ENCODE measurements at places on chromosomes 2 and 18. TPM values are rescaled to one million over a fixed set of nuclear protein-coding genes. Genes with fewer than 3 reads are reported as not detected.

DNA sequence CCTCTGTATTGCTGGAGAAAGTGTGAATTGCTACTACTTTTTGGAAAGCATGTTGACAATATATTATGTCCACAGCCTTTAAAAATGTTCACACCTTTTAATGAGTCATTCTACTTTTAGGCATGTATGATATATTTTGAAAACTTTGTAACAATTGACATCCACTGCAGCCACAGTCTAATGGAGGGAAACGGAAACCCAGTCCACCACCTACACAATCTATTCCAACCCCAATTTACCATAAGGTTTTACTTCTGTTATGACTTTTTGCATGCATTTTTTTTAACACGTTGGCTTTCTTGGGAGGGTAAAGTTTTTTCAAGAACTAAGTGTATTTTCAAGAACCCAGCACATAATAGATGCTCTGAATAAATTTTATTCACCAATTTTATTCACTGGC, 38.5 kb upstream of the ATP8B1 start:
- no peak overlapping the region for H3K27ac ChIP-seq
- H3K27me3 ChIP-seq: no peaks in the 10 kb centered on the region
- 0 out of 2 replicates have a peak, but pooled peaks cover 3% of the 10 kb centered on the region for H3K4me1 ChIP-seq
- H3K36me3 ChIP-seq: no peaks in the 10 kb centered on the region

- DNase-seq: no peak
- H3K27me3 ChIP-seq: no peaks in the 10 kb centered on the region
- no peak overlapping the region for H3K27ac ChIP-seq
- H3K4me3 ChIP-seq: no peak overlapping the region
- no peaks in the 10 kb centered on the region for H3K36me3 ChIP-seq
- no peaks in the 10 kb centered on the region for H3K4me1 ChIP-seq
Measured at GRCh38 chr2:27870724-27871123, 19.5 kb downstream of the RBKS start.

DNA sequence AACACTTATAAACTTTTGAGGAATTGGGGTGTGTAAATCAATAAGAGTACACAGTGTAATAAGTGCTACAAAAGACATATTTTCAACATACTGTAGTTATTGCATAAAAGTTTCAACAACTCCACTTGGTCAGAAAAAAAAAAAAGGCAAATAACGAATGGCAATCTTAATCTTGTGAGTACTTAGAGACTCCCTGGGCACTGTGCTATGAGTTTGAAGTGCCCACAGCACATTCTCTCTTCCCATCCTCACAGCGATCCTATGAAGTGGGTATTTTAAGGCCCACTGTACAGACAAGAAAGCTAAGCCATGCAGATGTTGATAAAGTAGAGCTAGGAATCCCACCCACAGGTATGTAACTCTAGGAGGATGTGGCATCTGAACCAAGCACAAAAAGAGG, 112.3 kb downstream of the STK39 start:
- no peak overlapping the region for H3K4me3 ChIP-seq
- no peaks in the 10 kb centered on the region for H3K4me1 ChIP-seq
- no peak for DNase-seq
- H3K27ac ChIP-seq: no peak overlapping the region
- H3K36me3 ChIP-seq: no peaks in the 10 kb centered on the region

DNA sequence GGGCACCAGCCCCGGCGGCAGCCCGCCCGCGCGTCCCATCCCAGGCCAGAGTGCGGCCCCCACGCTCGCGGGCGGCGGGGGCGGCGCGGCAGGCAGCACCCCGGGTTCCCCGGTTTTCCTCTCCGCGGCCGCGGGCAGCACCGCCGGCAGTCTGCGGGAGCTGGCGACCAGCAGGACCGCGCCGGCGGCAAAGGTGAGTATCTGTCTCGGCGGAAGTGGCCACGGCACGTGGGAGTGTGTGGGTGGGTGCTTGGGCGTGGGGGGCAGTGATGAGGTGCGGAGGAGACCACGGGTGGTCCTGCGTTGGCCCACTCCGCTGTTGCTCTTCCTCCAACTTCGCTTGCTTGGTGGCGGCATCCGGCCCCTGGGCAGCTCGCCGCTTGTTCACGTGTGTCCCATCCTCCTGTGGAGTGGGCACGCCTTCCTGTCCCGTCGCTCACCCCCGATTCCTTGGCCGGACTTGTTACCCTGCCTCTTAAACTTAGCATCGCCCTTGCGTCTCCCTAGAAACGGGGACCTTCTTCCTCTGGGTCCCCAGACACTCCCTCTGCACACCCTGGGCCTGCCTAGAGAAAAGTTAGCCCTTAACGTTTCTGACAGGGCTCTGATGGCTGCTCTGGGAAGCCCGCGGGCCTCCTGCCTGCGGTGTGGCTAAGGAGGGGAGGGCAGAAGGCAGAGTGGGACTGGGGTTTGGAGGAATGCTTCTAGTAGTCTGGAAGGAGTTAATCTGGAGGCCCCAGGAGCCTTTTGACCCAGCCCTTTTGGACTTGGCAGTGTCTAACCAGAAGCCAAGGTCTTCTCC, 1.1 kb downstream of the SH3RF3 start:
- H3K4me1 ChIP-seq: peaks cover 23% of the 10 kb centered on the region
- H3K27me3 ChIP-seq: peaks cover 2% of the 10 kb centered on the region
- DNase-seq: no peak
- peak overlapping the region; percentile 23 for H3K27ac ChIP-seq
- no peaks in the 10 kb centered on the region for H3K36me3 ChIP-seq

GRCh38 chr2:134502104-134502503, 216.7 kb downstream of the TMEM163 start:
- H3K27me3 ChIP-seq: no peaks in the 10 kb centered on the region
- no peak overlapping the region for H3K4me3 ChIP-seq
- DNase-seq: no peak
- no peaks in the 10 kb centered on the region for H3K36me3 ChIP-seq
- H3K4me1 ChIP-seq: no peaks in the 10 kb centered on the region

- no peaks in the 10 kb centered on the region for H3K27me3 ChIP-seq
- H3K27ac ChIP-seq: no peak overlapping the region
- DNase-seq: no peak
- no peak overlapping the region for H3K4me3 ChIP-seq
Measured at GRCh38 chr2:80242355-80242910, 62.1 kb downstream of the LRRTM1 start.

DNA sequence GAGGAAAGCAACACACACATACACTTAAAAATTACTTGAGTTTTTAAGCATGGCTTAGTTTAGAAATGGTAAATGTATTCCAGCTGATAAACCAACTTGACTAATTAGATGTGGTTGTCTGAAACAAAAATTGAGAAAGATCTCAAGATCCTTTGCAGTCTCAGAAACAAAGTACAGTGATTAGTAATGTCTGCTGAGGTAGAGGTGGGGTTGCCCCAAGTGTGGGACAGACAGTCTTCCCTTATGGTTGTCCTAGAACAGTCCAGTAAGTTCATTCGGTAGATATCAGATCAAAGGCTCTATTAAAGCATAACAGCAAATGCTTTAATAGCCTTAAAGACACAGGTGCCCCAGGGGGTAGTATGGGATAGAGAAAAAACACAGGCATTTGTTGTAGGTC, 94.5 kb downstream of the BARD1 start:
- H3K36me3 ChIP-seq: no peaks in the 10 kb centered on the region
- no peak overlapping the region for H3K4me3 ChIP-seq
- H3K27ac ChIP-seq: no peak overlapping the region
- H3K4me1 ChIP-seq: no peaks in the 10 kb centered on the region
- no peak for DNase-seq
- no peaks in the 10 kb centered on the region for H3K27me3 ChIP-seq

GRCh38 chr18:50282521-50283335, 1.4 kb upstream of the MBD1 start:
- H3K4me3 ChIP-seq: no peak overlapping the region
- peaks cover 5% of the 10 kb centered on the region for H3K36me3 ChIP-seq
- DNase-seq: no peak
- no peak overlapping the region for H3K27ac ChIP-seq

The KLHL29 gene
- 7.7 TPM for total RNA-seq

The ZC3H15 gene
- total RNA-seq: 72.8 TPM

The EFHD1 gene
- total RNA-seq: 73.5 TPM

The CD8B2 gene
- total RNA-seq: not detected

The CNGA3 gene
- total RNA-seq: not detected
